ENCODE measurements at places on chromosomes 4 and X. TPM values are rescaled to one million over a fixed set of nuclear protein-coding genes. Genes with fewer than 3 reads are reported as not detected.

Gene RAB9B
- 0.03 TPM for total RNA-seq

Gene TNMD
- not detected for total RNA-seq

Gene F8A1
- total RNA-seq, result 112 TPM

Gene CXCL6
- not detected for total RNA-seq

Gene USP26
- total RNA-seq, result not detected

Gene CFP
- 0.88 TPM for total RNA-seq

Gene SPANXC
- 0.65 TPM for total RNA-seq

Gene MAGEH1
- 6.2 TPM for total RNA-seq

Gene TMPRSS11B
- total RNA-seq, result not detected

Gene SCD5
- total RNA-seq, result 7.1 TPM

Gene PPP1R3F
- total RNA-seq, result 3.3 TPM

Gene ANKRD17
- 23.0 TPM for total RNA-seq

Gene GABRQ
- 0.32 TPM for total RNA-seq

Gene FMR1NB
- total RNA-seq, result not detected

Gene MAGED4
- 8.6 TPM for total RNA-seq

Gene BTK
- 0.08 TPM for total RNA-seq

Gene TLR3
- total RNA-seq, result 0.25 TPM

Gene MAGEA3
- total RNA-seq, result 2.5 TPM

Gene CENPVL2
- total RNA-seq, result not detected

Gene ARMCX5
- total RNA-seq, result 13.6 TPM

Gene CT45A9
- not detected for total RNA-seq

Gene ETDA
- not detected for total RNA-seq

Gene ADRA2C
- total RNA-seq, result 11.5 TPM

Gene MAB21L2
- not detected for total RNA-seq

Gene FRMPD4
- 0.08 TPM for total RNA-seq

Gene ZAR1
- total RNA-seq, result not detected

Gene TRIM75
- not detected for total RNA-seq

Gene NEIL3
- 11.7 TPM for total RNA-seq

Gene KLB
- total RNA-seq, result 0.18 TPM

Gene CABS1
- not detected for total RNA-seq

Gene LGI2
- 0.25 TPM for total RNA-seq

Gene NIPAL1
- 0.92 TPM for total RNA-seq

Gene SLC25A4
- 14.6 TPM for total RNA-seq

Gene HSD17B13
- total RNA-seq, result 0.06 TPM

Gene TMEM165
- 57.9 TPM for total RNA-seq

Gene STBD1
- total RNA-seq, result 6.0 TPM

Gene AMTN
- not detected for total RNA-seq

Gene P2RY8
- total RNA-seq, result 0.02 TPM

Gene PNCK
- 0.16 TPM for total RNA-seq

Gene GATA1
- not detected for total RNA-seq

Gene ARR3
- total RNA-seq, result not detected

Gene RBM46
- total RNA-seq, result not detected

Gene MMRN1
- not detected for total RNA-seq

Gene FGFR3
- 2.2 TPM for total RNA-seq

Gene TRO
- 0.46 TPM for total RNA-seq

Gene CDKL2
- 0.47 TPM for total RNA-seq

Gene CCNQ
- total RNA-seq, result 54.5 TPM

Gene TCEAL5
- total RNA-seq, result not detected

Gene CXCL13
- total RNA-seq, result not detected

Gene TIMM8A
- 35.5 TPM for total RNA-seq
